ENCODE measurements at places on chromosomes 7 and 10.

DNA sequence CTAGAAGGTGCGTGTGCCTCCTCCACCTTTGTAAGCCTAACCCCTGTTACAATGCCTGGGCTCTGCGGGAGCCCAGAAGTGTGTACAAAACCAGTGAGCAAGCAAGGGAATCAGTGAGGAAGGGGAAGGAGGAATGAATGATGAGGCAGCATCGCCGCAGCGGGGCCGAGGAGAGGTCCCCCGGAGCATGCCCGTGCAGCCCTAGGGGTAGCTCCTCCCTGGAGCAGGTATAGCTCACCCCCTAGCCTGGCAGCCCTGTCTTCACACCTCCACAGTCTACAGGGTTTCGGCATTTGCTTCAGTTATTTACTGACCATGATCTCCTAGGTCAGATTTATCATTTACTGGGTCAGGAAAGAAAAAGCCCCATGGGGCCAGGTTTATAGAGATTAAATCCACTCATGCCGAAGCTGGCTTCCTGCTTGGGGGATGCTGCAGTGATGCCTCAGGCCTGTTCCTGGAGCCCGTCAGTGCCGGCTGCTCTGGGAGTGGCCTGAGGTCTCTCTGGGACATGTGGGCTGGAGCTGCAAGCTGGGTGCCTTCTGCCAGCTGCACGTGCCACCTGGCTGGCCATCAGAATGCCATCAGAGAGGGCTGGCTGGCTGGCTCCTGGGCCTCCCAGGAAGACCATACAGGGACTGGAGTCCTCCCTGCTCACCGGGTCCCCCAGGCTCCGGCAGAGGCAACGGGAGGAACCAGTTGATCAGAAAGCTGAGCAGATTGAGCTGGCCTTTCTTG is 138.9 kb downstream of the GRK5 start:
- no peak for DNase-seq

DNA sequence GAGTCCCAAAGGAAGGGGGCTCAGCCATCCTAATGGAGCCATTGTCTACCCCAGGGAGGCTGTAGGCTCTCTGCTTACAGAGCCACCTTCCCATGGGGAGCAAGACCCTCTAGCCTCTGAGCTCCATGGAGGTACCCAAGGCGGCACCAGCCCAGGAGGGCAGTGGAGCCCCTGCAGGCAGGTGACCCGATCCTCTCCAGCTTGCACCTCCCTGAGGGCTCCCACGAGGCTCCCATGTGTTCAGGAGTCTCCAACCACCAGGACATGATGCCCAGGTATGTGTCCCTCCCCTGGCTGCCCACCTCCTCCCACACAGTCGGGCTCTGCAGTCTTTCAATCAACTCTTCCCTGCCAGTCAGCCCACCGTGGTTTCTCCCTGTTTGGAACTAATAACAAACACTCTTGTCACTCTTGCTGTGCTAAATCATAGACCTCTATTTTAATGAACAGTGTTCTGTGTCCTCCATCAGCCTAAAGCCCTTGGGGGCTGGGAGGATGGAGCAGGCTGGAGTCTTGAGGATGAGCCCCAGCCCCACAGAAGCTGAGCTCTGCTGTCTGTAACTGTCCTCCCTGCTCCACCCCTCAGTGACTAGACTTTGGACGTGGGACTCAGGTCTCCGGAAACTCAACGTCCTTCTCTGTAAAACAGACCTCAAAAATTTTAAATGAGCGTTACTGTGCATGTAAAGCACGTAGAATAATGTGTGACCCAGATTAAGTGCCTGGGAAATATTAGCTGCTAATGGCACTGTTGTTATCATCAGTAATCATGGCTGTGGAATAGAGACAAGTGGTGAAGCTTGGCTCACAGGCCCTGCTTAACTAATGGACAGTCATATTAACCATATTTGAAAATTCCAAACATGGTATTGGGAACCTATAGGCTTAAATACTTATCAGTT is 298.9 kb downstream of the WDR37 start:
- no peak for DNase-seq

- no peak for DNase-seq
Observed at GRCh38 chr7:83475420-83475819, 173.5 kb downstream of the SEMA3E start.

GRCh38 chr10:30963992-30964930 is 67.4 kb downstream of the ZNF438 start:
- no peak for DNase-seq

- no peak for DNase-seq
Observed at GRCh38 chr10:126170776-126171175, 217.5 kb downstream of the ADAM12 start.

DNA sequence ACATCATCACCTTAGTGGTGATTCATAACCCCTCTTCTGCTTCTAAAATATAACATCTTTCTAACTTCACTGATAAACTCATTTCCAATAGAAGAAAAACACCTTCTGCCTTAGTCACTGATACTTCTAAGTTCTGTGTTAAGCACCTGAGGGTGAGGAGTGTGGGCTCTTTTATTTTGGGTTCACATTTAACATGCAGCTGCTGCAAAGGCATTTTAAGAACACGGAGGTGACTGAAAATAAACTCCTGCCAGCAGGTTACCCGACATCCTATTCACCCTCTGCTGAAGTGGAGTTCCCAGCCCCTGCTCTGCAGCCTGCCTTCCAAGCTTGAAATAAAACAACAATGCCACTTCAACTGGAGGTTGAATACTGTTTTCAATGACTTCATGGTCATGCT is 202.9 kb upstream of the PLXNA4 start:
- DNase-seq, result no peak

Measured in stimulated activated CD4-positive, alpha-beta T cell treated with anti-CD3 and anti-CD28 coated beads, Interleukin-1b, Interleukin-23, amount 100 ng/mL, for 1 hour (primary cell).